ENCODE measurements at places on chromosomes 5 and 9.

DNA sequence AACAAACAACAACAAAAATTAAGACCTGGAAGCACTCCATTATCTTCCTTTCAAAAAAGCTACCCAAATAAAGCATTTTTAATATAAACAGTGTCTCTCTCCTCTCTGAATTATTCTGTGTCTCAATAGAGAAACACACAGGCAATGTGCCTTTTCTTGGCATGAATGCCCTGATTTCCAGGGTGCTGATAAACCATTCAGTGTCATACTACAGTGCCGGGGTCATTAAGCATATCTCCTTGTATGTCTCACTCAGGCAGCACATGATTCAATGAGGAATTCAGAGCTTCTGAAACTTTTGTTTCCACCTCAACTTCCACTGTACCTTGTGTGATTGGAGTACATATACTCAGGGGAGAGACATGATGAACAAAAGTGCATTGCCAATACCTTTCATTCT, 294.0 kb upstream of the SLC24A2 start:
- DNase-seq, result no peak

GRCh38 chr5:95941756-95942155, 19.9 kb downstream of the ELL2 start:
- DNase-seq, result no peak

- no peak for DNase-seq
Observed at GRCh38 chr5:37208883-37209797, 40.0 kb downstream of the CPLANE1 start.

DNA sequence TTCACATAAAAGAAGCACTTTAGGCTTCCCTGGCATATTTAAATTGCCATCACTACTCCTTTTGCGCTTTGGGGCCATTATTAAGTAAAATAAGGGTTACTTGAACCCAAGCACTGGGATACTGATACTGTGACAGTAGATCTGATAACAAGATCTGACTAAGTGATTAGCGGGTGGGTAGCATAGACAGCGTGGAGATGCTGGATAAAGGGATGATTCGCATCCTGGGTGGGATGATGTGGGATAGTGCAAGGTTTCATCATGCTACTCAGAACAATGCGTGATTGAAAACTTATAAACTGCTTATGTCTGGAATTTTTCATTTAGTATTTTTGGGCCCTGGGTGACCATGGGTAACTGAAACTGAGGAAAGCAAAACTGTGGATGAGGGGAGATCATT, 75.1 kb downstream of the PTTG1 start:
- no peak for DNase-seq

Data from retinal pigment epithelial cell (primary cell).